Liver (tissue), 10 donors: ENCODE measurements at places on chromosomes 13 and 19. TPM values are rescaled to one million over a fixed set of nuclear protein-coding genes. Genes with fewer than 3 reads are reported as not detected.

KCNJ14 gene
- 0.23 TPM for total RNA-seq

CDADC1 gene
- total RNA-seq, result 5.9 TPM

BEST2 gene
- total RNA-seq, result not detected

NXNL1 gene
- total RNA-seq, result not detected

KLK8 gene
- total RNA-seq, result not detected

LRG1 gene
- total RNA-seq, result 581 TPM

PSG2 gene
- total RNA-seq, result not detected

TMED1 gene
- 24.7 TPM for total RNA-seq

ZNF418 gene
- 2.6 TPM for total RNA-seq

IZUMO2 gene
- not detected for total RNA-seq

BLVRB gene
- total RNA-seq, result 1,243 TPM

C13orf42 gene
- total RNA-seq, result not detected

PTH2 gene
- total RNA-seq, result not detected

PLPPR3 gene
- not detected for total RNA-seq

EBI3 gene
- total RNA-seq, result 2.5 TPM

S1PR5 gene
- 0.17 TPM for total RNA-seq

SMIM24 gene
- total RNA-seq, result 0.17 TPM

SPACA4 gene
- total RNA-seq, result not detected
